ENCODE measurements at places on chromosomes 12 and 14.

DNA sequence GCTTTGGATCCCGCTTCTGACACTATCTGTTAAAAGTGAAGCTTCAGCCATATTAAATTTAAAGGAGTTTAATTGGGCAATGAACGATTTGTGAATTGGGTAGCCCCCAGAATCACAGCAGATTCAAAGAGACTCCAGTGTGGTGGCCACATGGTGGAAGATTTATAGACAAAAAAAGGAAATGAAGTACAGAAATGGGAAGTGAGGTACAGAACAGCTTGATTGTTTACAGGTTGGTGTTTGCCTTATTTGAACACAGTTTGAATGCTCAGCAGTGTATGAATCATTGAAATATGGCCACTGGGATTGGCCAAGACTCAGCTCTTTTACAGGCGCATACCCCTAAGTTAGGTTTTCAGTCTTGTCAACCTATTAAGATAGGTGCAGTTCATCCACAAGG, 21.9 kb downstream of the CCDC91 start:
- no peak for DNase-seq

GRCh38 chr14:81436296-81437138, 36.4 kb upstream of the STON2 start:
- DNase-seq = no peak

DNA sequence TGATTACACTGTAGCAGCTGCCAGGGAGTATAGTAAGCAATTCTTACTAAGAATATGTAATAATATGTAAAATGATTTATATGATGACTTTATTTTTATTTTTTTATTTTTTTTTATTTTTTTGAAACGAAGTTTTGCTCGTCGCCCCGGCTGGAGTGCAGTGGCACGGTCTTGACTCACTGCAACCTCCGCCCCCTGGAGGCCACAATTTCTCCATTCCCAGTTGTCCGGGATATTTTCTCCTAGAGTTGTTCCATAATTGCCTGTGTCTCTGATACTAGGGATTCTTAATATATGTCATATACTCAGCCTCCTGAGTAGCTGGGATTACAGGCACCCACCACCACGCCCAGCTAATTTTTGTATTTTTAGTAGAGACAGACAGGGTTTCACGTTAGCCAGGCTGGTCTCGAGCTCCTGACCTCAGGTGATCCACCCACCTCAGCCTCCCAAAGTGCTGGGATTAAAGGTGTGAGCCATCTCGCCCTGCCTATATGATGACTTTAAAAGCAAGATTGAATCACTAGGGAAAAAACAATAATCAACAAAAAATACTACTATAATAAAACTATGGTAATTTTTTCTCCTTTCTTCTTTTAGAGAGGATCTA, 12.2 kb upstream of the ITPR2 start:
- no peak for DNase-seq

DNA sequence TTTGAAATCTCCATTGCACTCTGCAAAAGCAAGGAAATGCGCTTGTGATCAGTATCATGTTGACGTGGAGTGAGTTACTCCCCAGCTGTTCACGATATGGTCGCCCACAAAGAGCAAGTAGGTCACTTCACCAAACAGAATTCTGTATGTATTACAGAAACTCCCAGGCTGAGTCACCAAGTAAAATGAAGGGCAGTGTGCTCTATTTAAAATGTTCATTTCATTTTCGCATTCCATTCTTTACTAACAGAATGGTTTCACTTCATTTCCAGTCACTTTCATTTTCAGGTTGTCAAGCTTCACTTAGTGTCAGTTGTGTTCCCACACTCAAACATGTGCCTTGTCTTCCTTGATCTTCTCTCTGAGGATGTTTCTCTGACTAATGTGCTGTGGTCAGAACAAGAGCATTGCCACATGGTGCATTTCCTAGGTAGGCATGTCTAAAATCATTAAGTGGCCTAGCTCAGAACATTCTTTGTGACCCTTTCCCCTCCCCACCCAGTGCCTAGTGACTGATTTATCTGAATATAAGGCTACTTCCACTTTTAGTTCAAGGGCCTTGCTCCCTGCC, 391.2 kb downstream of the RAD51B start:
- DNase-seq = no peak

DNA sequence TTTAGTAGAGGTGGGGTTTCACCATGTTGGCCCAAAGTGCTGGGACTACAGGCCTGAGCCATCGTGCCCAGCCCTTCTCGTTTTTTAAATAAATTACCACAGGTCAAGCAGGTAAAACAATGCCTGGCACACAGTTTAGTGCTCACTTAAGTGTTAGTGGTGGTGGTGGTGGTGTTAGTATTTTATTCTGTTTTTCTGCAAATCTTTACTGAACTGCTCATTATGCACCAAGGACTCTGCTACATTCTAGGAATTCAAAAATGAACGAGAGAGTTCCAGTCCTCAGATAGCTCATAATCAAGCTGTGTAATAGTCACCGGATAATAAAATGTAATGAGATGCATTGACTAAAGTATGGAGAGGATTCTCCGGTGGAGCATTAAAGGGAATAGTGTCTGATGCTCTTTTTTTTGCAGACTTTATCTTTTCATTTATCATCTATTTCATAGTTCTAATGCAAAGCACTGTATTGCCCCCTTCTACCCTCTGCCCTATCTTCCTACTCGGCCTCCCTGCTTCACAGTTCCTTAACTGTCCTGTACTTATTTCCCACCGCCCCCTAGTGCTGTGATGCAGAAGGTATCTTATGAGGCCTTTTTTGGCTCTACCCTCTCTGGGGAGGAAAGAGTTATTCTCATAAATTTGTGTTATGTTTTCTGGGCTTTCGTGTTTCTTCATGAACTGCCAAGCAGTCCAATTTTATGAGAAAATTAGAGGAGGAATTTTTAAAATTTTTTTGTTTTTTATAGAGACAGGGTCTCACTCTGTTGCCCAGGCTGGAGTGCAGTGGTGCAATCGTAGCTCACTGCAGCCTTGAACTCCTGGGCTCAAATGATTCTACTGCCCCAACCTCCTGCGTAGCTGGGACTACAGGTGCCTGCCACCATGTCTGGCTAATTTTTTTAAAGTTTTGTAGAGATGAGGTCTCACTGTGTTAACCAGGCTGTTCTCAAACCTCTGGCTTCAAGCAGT, 1.0 kb downstream of the ITFG2 start:
- no peak for DNase-seq

DNA sequence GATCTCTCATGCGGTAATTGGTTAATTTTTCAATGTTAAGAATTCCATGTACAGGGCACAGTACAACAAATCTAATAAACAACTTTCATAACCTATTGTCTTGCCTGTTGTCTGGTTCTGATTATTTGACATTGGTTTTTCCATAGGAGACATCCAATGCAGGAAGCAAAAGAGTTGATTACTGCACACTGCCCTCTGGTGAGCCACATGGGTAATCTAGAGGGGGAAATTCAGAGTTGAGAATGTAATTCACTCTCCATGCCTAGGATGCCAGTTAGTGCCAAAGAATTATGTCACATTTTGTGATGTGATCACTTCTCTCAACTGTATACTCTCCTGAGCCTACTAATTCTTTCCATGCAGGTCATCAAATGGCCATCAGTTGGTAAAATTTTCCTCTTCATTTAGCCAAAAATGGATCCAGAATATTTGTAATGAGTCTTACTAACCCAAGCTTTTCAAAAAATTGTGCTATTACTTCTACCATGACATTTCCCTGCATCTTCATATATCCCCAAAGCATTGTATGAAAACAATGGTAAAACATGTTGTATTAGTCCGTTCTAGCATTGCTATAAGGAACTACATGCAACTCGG, 17.7 kb upstream of the CCDC91 start:
- no peak for DNase-seq

- DNase-seq = no peak
Observed at GRCh38 chr14:63179383-63179782, 24.9 kb upstream of the RHOJ start.

GRCh38 chr12:65430571-65431306, 152.3 kb downstream of the MSRB3 start:
- no peak for DNase-seq

GRCh38 chr14:91170504-91171121, 56.7 kb downstream of the DGLUCY start:
- no peak for DNase-seq

DNA sequence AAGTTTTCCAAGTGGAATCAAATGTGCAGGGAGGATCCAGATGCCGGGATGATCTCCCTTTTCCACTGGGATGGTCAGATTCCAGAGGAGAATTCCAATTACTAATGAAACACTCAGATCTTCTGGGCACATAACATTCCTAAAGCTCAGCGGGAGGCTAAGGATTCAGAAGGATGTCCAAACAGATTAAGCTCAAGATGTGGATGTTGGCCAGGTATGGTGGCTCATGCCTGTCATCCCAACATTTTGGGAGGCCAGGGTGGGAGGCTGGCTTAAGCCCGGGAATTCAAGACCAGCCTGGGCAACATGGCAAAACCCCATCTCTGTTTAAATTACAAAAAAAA, 62.0 kb upstream of the PNMA1 start:
- DNase-seq = no peak

- DNase-seq = no peak
Observed at GRCh38 chr14:96554315-96554910, 52.2 kb downstream of the PAPOLA start.

GRCh38 chr12:51368640-51369517, 22.3 kb downstream of the GALNT6 start:
- DNase-seq = no peak

DNA sequence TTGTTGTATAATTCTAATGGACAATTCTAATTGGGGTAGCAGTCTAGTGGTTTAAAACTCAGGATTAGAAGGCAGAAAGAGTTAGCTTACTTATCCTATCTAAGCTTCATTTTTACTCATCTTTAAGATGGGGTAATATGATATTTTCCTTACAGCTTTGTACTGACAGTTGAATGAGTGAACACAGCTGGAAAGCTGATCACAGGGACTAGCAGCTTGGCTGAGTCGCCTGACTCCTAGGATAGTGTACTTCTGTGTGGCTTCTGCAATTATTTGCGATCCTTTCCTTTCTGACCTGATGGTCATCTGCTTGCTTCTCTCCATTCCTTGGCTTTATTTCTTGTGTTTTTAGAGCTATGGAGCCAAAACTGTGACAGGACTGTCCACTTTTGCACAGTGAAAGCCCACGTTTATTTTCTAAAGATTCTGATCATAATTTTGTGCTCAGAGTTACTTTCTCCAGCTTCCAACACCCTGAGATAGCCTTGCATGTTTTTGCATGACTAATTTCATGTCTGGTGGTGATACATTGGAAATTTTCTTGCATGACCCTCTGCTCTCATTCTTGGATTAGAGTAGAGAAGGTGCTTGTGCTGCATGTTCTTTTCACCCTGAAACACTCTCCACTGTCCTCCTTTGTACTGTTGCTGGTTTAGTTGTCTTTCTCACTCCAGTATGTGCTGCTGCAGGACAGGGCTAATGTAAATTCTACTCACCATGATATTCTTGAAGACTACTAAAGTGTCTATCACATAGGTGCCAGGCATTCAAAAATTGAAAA, 377.0 kb upstream of the ATP2B1 start:
- DNase-seq = no peak

DNA sequence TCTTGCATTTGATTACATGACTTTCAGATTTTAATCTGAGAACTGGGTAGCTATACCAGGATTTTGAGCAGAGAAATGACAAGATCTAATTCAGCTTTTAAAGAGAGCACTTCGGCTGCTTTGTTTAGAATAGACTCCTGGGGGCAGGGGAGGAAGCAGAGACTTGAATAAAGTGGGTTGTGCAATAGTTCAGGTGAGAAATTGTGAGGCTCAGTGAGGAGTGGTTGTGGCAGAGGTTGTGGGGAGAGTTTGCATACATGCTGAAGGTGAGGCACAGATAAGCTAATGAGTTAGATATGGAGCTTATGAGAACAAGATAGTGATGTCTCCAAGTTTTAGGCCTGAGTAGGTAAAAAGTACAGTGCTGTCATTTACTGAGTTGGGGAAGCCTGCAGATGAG, 281.4 kb downstream of the FLRT2 start:
- no peak for DNase-seq

DNA sequence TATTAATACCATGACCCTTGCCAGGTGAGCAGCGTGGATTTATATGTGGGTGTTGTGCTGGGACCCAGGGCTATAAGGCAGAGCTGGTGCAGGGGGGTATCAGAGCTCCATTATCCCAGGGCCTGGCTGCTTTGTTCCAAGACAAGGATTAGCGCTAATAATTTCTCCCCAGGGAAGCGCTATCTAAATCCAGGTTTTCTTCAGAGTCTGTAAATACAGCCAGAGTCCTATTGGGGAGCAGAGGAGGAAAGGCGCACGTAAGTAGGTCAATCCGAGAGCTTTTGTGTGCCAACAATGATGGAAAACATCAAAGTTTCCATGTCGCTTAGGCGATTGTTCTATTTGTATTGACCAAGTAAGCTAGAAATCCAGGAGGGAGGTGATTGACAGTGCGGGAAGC, 1009.7 kb downstream of the VRK1 start:
- DNase-seq = no peak

- DNase-seq = no peak
Observed at GRCh38 chr12:52917800-52918199, 12.9 kb upstream of the KRT8 start.

Data from cortex of kidney (tissue), 1 donor.